ENCODE measurements at places on chromosomes 2 and 18. TPM values are rescaled to one million over a fixed set of nuclear protein-coding genes. Genes with fewer than 3 reads are reported as not detected.

- no peak for DNase-seq
These were observed 25.8 kb downstream of the CIB4 start for GRCh38 chr2:26615336-26615859.

Gene FBXO15
- total RNA-seq: 1.6 TPM

Gene KIF5C
- 13.5 TPM for total RNA-seq

Gene CPLX4
- not detected for total RNA-seq

GRCh38 chr18:67731851-67732250 is 215.3 kb upstream of the DSEL start:
- no peak for DNase-seq

DNA sequence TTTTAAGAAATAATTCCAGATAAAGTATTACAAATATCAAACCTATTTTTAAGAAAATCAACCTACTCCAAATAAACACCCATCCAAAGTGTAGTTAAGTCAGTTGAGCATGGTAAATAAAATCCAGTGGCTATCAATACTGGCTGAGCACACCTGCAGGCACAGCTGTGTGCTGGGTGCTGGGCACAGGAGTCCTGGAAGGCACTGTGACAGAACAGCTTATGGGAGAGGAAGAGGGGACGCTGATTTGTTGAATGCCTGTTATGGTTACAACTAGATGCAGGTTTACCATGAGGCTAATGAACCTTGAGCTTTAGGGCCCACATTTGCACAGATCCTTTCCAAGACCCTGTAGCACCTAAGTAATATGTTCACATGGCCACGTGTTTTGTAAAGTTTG is 202.7 kb downstream of the MTX2 start:
- no peak for DNase-seq

DNA sequence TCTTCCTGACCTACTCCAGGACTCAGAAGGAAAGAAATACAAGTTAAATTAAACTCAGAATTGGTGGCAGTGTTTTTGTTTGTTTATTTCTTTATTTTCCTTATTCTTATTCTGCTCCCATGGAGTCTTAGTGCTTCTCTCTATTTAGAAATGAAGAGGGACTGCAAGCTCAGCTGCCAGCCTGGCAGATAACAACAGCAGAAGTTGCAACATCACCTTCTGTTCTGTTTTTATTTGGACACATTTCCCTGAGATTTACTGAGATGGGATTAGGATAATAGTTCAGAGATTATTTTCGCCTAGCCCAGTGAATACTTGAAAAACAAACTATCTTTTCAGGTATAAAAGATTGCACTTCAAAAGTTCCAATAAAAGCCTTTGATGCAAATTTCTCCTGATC is 70.4 kb upstream of the DTNA start:
- no peak for DNase-seq

DNA sequence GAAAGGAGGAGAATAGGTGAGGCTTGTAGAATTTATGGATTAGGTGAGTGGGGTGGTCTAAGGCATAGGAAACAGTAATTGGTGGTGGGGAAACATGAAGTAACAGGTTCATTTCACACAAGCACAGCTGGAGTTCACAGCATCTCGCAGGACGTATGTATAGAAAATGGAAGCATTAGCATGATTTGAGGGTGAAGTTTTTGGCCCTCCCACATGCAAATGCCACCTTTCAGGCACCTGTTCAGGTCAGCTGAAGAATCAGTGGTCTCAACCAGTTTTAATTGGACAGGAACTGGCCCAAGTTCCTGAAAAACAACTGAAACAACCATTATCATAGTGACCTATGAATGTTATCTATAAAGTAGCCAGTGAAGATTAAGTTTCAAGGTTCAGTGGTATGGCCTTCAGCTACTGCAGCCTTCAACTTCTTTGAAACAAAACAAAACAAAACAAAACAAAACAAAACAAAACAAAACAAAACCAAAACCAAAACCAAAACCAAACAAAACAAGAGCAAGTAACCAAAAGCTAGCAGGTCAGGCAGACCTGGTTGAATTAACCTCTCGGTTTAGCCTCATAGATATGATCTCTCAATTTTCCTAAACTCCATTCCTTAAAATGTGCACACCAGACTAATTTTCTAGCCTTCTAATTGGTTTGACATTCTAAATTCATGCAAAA is 102.1 kb upstream of the SPHKAP start:
- DNase-seq: no peak

Gene FSHR
- total RNA-seq: not detected

GRCh38 chr2:225889452-225889851 is 489.9 kb downstream of the NYAP2 start:
- no peak for DNase-seq

DNA sequence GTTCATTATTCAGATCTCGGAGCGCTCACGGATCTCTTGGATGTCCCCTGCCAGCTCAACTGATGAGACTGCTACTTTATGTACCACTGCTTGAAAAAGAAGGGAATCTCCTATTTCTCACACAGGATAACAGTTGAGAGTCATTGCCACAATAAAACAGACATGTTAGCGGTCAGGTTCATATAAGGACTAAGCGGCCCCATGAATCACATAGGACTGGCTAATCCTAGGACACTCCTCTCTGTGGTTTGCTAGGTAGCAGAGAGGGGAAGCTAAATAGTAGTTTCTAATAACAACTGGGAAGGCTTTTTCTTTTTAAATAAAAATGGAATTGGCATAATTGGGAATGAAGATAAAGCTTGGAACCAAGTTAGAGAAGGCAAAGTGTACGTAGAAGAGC is 15.9 kb upstream of the TGFA start:
- DNase-seq: no peak

GRCh38 chr2:10016001-10016801 is 27.1 kb upstream of the KLF11 start:
- DNase-seq: no peak
